Esophagus squamous epithelium (tissue), 5 donors: ENCODE measurements at places on chromosomes 2 and 18.
A peak's percentile ranks its signal among the peaks of the same experiment; 100 is the strongest.

- DNase-seq = no peak
Observed at GRCh38 chr2:21910832-21911507, 787.2 kb downstream of the TDRD15 start.

- no peak for DNase-seq
Observed at GRCh38 chr2:202815548-202816360, 55.8 kb downstream of the ICA1L start.

DNA sequence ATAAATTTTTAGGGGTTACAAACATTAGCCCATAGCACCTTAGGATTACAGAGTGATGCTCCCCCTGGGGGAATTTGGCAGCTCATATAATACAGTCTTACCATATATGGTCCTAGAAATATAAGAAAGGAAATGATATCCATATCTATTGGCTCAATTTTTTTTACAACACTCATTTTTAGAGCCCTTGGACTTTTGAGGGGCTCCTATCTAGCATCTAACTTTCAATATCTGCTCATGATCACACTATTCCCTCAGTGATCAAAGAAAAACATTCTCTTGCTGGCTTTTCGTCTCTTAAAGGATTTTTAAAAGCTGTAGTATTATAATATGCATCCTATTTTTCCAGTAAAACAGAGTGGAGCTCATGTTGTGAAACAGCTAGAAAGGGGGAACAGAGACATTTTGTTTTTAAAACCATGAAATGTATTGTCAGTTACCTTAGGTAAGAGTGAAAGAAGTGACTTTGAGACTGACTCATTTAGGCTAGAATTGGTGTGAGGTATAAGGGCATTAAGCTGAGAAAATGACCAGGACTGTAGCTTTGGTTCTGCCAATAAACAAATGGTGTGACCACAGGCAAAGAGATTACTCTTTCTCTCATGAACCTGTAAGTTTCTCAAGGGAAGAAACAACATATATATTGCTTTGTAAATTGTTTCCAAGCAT lies 65.8 kb downstream of the ALPK2 start:
- no peak for DNase-seq

DNA sequence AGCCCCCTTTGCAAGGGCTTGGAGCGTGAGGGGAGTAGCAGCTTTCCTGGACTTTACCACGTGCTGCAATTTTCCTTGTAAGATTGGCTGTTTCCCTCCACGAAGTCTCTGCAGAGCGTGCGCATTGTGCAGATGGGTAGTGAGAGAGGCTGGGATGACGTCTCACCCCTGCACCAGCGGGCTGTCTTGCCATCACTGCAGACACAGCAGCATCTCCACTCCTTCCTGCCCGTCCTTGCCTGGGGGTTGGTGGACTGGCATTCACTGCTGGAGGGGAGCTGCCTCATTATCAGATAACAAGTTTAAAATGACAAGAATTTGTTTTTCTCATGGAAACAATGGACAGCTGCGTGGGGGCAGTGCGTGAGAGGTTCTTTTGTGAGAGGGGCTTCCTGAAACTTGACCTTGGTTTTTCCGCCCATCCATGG lies 45.3 kb upstream of the HS6ST1 start:
- DNase-seq = no peak

- DNase-seq = no peak
Observed at GRCh38 chr2:651951-652373, 25.2 kb downstream of the TMEM18 start.

GRCh38 chr2:231672617-231673347 lies 35.5 kb upstream of the PTMA start:
- DNase-seq = no peak

DNA sequence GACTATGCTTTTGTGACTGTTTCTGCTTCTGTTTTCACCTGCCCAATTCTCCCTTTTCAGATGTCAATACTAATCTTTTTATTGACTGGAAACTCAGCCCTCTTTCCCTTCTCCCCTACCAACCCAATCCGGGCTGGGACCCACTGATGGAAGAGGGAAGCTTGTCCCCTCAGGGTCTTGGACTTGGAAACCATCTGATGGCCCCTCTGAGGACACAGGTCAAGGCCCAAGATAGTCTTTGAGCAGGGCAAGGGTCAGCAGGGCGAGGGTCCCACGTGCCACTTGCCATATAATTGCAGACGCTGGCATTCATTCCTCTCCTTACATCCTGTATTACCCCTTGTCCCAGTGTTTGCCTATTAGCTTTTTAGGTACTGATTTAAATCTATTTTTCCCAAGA lies 678.2 kb upstream of the FANCL start:
- no peak for DNase-seq

- DNase-seq = no peak
Observed at GRCh38 chr2:78644854-78645253, 380.6 kb upstream of the REG3G start.

DNA sequence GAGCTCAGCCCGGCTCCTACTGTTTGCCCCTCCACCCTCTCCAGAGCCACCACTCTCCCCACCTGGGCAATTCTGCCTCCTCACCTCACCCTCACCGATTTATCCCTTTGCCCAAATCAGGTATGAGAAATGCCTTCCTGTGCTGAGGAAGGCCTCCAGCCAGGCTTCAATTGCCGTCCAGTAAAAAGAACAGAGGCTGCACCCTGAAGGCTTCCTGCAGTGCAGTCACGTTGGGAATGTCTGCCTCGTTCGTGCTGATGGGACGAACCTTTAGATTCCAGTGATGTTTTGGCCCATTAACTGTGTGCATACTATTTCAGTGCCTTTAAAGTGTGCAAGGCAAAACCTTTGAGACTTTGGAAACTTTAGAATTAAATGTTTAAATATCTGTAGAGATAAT lies 34.2 kb downstream of the ATP6V1C2 start:
- DNase-seq = no peak

DNA sequence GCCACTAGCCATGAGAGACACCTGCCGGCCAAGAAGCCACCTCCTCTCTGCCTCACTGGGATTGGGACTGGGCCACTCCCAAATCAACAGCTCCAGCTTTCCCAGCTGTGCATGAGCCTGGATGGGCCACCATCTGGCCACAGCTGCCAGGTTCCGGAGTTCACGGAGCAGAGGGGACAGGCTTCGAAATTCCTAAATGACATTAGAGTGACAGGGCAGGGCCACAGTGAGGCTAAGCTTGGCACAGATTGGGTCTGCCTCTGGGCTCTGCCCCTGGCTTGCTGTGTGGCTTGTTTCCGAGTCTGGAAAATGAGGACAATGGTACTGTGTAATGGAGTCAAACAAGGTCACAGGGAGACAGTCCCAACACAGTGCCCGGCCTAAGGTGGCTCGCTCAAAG lies 6.5 kb downstream of the DIPK1C start:
- no peak for DNase-seq

- DNase-seq = no peak
Observed at GRCh38 chr2:187547353-187547979, 6.8 kb downstream of the TFPI start.

DNA sequence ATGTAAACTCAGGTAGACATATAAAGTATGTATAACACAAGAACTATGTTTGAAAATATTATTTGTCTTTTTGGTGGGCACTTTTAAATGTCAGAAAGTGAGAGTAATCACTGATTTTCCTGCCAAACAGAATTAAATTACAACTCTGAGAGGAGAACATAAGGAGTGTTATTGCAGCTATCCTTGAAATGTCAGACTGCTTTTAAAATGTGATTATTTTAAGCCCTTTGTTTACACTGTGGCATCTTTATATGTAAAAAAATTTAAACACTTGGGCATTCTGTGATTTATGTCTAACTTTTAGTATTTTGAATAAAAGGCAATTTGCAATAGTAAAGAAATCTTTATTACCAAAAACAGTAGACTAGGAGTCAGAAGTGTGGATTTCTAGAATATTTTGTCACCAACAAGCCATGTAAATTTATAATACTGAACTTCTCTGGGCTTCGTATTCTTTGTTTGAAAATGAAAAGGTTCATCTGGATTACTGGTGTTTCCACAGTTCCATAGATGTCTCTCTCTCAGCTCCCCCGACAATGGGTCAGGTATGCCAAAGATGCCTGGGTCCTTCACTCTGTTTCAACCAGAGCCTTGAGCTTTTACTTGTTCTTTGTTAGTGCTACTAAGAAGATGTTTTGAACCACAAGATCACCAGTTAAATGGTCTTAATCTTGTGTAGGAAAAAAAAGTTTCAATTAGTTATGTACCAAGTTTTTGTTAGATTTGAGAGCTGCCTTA lies 38.8 kb downstream of the GULP1 start:
- DNase-seq = no peak

DNA sequence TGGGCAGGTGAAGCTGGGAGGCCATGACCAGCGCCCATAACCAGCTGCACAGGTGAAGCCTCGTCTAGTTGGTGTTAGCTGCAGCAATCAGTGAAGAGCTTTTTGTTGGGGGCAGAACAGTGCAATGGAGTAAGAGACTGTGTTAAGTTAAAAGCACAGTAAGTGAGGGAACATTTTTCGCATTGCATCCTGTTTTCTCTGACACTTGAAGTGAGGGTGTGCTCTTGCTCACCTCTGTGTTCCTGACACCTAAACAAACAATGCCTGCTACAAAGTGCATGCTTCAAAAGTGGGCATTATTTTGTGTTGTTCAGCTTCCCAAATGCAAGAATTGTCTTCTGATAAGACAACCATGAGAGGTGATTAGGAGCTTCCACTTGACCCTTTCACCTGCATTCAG lies 324.0 kb upstream of the ACVR2A start:
- DNase-seq = no peak

- DNase-seq = peak; percentile 4
Observed at GRCh38 chr2:127829845-127830246, 18.9 kb upstream of the WDR33 start.

DNA sequence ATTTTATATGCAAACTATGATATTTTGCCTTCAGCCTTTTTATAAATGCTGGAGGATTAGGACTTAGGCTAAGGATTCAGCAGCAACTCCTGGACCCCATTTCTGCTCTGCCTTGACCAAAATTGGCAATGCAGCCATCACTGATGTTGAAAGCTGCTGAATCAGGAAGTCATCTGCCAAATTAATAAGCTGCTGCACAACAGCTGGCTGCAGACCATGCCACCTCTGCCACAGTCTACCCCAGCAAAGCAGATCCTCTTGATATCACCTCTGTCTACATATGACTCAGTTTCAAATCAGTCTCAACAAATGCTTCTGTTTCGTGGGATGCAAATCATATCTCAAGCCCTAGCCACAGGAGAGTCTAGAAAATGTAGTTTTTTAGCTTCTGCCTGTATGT lies 7.1 kb upstream of the SOS1 start:
- DNase-seq = no peak

GRCh38 chr2:44120428-44120827 lies 48.2 kb upstream of the PPM1B start:
- DNase-seq = no peak

DNA sequence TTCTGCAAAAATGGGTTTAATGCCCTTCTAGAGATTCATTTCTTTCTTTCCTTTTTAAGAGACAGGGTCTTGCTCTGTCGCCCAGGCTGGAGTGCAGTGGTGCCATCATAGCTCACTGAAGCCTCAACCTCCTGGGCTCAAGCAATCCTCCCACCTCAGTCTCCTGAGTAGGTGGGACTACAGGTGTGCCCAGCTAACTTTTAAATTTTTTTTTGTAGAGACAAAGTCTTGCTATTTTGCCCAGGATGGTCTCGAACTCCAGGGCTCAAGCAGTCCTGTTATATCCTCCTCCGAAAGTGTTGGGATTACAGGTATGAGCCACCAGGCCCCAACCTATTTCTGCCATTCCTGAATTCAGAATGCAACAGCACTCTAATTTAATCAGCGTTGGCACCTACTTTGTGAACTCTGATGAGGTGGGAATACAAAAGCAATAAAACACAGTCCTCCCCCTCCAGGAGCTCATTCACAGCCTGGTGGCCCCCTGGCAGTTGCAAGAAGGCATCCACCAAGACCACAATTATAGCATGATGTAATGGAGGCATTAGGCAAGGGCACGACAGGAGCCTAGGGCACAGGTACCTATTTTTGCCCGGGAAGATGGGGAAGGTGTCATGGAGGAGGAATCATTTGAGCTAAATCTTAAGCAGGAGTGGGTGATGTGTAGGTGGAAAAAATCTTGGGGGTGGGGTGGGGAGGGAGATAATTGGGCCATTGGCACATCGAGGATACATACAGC lies 5.1 kb downstream of the RHOB start:
- DNase-seq = no peak

DNA sequence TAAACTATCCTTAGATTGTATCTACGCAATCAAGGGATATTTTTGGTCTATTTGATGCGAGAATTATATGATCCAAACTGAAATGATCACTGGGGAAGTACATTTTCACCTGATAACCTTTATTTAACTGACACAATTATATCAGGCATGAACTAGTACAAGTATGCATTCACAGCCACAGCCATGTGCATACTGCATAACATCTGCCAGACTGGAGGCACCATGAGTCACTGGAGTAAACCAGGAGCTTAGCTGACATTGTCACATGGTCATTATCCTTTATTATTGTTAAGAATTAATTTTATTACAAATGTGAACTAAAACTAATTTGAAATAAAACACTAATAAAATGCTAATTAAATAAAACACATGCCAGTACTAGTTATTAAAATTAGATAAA lies 1127.1 kb downstream of the DPP10 start:
- DNase-seq = no peak

DNA sequence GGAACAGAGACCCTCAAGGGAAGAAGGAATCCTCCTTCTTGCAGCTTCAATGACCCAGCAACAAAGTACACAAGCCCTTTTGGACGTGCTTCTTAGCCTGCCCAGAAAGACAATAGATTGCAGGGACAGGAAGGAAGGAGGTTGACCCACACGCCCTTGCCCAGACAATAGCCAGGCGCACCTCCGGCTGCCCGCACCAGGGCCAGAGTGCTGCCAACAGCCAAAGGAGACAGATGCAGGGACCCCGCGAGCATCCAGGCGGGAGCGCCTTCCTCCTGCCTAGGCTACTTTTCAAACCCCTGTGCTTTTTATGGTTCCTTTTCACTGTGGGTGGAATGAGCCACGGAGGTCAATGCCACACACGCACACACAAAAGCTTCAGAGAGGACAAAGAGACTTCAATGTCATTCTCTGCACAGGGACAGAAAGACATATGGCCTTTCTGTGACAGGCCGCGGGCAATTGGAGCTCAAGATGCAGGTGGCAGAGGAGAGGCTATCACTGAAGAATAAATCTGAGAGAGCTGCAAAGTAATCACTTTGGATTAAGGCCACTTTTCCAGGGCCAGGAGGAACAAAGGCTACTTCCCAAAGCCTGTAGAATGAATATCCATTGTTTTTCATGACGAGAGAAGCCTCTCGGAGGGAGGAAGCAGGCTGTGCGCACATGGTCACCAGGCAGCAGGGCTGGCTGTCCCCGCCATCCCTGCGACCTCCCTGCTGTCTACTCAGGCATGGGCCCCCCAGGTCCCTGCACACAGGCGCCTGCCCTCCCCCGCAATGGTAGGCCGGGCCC lies 300.6 kb downstream of the EIPR1 start:
- no peak for DNase-seq

GRCh38 chr2:5915881-5916310 lies 223.7 kb downstream of the SOX11 start:
- DNase-seq = no peak
